Kidney (tissue), 22 donors: ENCODE measurements at places on chromosomes 16 and 17. TPM values are rescaled to one million over a fixed set of nuclear protein-coding genes. Genes with fewer than 3 reads are reported as not detected.

Gene PCGF2
- total RNA-seq = 62.2 TPM

Gene SLC12A4
- 66.2 TPM for total RNA-seq

Gene CD300E
- 2.5 TPM for total RNA-seq

Gene CORO6
- 5.9 TPM for total RNA-seq

Gene SMTNL2
- total RNA-seq = 25.6 TPM

Gene TMEM238L
- total RNA-seq = 0.47 TPM

Gene SOST
- total RNA-seq = 0.09 TPM

Gene DYNLRB2
- total RNA-seq = 2.7 TPM

Gene ZACN
- total RNA-seq = 0.22 TPM

Gene CXCL16
- 83.0 TPM for total RNA-seq

Gene FOXJ1
- 6.8 TPM for total RNA-seq

Gene RUNDC3A
- 2.2 TPM for total RNA-seq

Gene MTSS2
- total RNA-seq = 33.0 TPM

Gene ABCC6
- total RNA-seq = 7.5 TPM

Gene TMC5
- total RNA-seq = 6.6 TPM

Gene ZP2
- not detected for total RNA-seq

Gene USP43
- total RNA-seq = 7.8 TPM

Gene KCNG4
- not detected for total RNA-seq

Gene HEATR9
- total RNA-seq = 0.16 TPM

Gene CLEC18B
- total RNA-seq = 5.3 TPM

Gene EVI2A
- 10.8 TPM for total RNA-seq

Gene ZKSCAN2
- 6.1 TPM for total RNA-seq

Gene ACSM2A
- 59.3 TPM for total RNA-seq

Gene IL17C
- total RNA-seq = not detected

Gene BAIAP3
- 8.0 TPM for total RNA-seq

Gene ABCA8
- 9.4 TPM for total RNA-seq

Gene ARHGDIG
- 0.88 TPM for total RNA-seq

Gene DYNLL2
- total RNA-seq = 43.2 TPM

Gene LRRC37A
- 3.1 TPM for total RNA-seq

Gene P4HB
- 482 TPM for total RNA-seq

Gene ARHGAP23
- 53.8 TPM for total RNA-seq

Gene CEP112
- 27.4 TPM for total RNA-seq

Gene C17orf78
- not detected for total RNA-seq

Gene SLC6A2
- total RNA-seq = 0.09 TPM

Gene SMIM36
- not detected for total RNA-seq

Gene HSD3B7
- 40.5 TPM for total RNA-seq

Gene KIF18B
- total RNA-seq = 0.44 TPM

Gene KRT33A
- not detected for total RNA-seq

Gene PALB2
- total RNA-seq = 11.7 TPM

Gene C16orf86
- 6.6 TPM for total RNA-seq

Gene TLCD3B
- not detected for total RNA-seq
